ENCODE measurements at places on chromosomes 1 and 21.

GRCh38 chr1:156886583-156887281 lies 6.8 kb upstream of the PEAR1 start:
- DNase-seq = no peak

- DNase-seq = no peak
Observed at GRCh38 chr1:220511785-220512184, 16.2 kb upstream of the MARK1 start.

- DNase-seq = no peak
Observed at GRCh38 chr1:243957141-243957540, 93.9 kb upstream of the ZBTB18 start.

GRCh38 chr1:228758447-228758846 lies 23.2 kb downstream of the RHOU start:
- no peak for DNase-seq

DNA sequence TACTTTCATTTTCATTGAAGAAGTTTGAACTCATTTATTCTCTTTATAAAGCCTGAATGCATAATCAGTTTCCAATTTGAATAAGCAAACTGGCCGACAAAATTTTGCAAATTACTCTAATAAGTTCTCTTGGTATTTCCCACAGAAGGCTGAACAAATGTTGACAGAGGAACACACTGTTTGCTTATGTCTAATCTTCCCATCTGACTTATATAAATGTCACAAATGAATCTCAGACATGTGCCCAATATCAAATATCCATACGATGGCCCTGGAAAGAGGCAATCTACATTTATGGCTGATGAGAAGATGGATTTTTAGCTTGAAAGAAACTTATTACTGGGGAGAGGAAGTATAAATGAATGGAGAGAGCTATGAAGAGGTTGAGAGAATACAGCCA lies 380.6 kb upstream of the ZRANB2 start:
- no peak for DNase-seq

- DNase-seq = no peak
Observed at GRCh38 chr1:229230893-229231753, 39.8 kb upstream of the RAB4A start.

- no peak for DNase-seq
Observed at GRCh38 chr1:105398909-105399308, 1649.2 kb downstream of the AMY1C start.

DNA sequence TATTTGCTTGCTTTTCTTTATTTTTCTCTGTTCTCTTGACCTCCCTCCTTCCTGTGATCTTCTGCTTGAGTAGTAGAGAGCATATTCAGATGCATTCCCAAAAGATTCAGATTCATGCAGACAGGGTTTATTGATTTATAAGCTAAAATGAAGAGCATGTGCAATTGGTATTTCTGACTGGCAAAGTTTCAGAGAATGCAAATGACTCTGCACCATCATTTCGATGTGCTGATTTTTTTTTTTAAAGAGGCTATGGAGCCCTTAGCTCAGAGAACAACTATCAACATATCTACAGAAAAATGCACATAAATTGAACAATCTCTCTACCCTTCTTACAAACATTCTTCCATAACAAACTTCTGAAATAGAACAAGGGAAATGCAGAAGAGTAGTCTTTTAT lies 312.0 kb downstream of the VAV3 start:
- no peak for DNase-seq

DNA sequence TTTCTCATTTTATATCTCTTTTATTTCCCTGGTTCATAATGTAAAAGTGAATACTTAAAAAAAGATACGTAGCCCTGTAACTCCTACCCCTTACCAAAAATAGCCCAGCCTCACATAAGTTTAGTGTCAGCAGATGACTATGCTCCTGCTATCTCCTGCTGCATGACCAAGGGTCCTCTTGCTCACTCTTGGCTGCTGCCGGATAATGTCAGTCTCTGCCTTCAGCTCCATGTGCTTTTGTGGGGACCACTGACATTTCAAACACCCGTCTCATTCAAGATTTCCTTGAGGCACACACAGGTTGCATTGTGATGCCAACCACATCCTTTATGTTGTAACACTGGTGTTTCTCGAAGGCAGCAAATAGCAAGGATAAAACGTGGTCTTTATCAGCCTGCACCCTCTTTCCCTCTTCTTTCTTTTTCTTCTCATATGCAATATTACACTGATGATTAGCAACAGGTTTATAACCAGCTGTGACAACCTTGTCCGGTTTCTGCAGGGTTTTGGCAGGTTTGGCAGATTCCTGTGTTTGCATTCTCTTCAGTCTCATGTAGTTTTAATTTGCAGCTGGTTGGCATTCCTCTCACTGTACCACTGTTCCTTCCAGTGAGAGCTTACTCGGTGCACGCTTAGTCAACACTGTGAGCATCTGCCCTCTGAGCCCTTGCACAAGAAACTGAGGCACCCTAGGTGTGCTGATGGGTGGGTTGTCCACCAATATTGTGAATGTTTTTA lies 62.2 kb downstream of the ZNF684 start:
- no peak for DNase-seq

DNA sequence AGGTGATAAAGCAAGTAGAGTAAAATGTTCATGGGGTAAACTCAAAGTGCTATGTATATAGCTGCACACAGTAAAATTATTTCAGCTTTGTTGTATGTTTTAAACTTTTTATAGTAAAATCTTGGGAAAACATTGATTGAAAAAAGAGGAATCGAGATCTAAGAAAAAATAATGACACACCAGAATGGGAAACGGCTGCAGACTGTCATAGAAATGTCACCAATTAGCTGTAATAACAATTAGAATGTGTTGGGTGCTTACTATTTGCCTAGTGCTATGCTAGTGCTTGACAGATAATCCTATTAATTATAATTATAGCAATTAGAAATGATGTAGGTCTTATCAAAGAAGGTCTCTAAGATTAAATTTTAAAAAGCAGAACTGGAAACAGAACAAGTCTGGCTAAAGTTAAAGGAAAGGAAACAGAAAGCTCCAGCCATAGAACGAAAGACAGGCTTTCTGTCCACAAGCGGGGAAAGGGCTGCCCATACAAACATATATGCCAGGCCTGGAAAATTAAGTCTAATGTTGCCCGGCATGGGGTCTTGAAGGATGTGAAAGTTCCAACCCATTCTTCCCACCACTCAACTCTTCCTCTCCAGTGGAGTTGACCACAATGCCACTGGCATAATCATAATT lies 5.0 kb downstream of the PCNX2 start:
- no peak for DNase-seq

- DNase-seq = no peak
Observed at GRCh38 chr21:29238967-29239290, 59.8 kb upstream of the BACH1 start.
